Astrocyte of the spinal cord (primary cell): ENCODE measurements at places on chromosomes 7 and 10.

DNA sequence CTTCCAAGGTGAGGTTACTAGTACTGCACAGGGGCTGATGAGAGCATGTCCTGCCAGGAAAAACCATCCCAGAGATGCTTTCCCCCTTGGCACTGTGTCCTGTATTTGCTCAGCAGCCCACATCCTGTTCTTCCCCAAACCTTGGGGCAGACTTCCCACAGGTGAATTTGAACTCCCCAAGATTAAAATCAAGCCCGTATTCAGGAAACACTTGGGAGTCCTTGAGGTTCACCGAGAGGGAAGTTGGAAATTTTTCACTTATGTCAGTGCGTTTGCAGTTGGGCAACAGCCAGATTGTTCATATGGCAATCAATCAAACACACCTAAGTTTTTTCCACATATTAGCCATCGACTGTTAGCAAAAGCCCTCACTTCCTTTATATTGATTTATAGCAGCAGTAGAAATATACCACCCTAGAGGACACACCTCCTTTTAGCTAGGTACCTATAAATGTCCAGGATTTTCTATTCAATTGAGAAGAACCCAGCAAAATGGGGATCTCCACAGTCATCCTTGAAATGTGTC, at the start of gene DMBT1:
Gene DMBT1 (plus strand): TSS at position 476 of the 526 bp plus-strand sequence. CDS start 17 bp downstream, at position 493.
- DNase-seq = no peak

- DNase-seq = peak; percentile 89
Observed at GRCh38 chr7:105493923-105494315, 28.2 kb downstream of the PUS7 start.

DNA sequence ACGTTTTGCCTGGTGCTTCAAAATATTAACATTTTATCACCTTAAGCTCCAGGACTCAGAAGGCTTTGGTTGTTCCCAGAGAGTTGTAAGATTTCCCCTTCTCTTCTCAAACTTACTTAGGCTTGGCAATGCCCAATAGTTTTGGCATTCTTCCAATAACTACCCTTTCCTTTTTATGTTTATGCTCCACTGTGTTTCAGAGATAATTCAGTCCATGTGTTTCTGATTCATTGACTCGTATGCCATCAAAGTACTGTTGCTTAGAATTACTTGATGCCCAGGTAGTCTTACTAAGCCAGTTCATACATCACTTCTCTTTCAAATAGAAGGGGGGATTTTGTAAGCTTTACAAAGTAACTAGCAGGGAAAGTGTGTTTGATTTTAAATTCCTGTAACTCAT, 66.6 kb downstream of the AGMO start:
- no peak for DNase-seq

DNA sequence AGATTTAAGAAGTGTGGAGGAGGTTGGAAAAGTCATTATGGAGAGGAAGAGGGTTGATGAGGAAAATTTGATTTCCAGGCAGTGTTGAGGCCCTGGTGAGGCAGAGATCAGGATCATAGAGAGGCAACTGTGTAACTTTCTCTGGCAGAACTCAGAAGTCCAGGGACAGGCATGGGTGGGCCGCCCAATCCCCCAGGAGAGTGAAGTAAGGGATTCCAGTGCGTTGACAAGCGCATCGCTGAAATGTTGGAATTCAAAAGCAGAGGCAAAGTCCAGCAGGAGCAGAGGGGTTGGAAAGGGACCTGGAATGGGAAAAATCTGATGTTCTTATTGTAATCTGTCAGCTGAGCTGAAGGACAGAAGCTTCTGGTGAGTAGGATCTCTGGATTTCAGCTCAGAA, 207.3 kb downstream of the FAM107B start:
- no peak for DNase-seq

DNA sequence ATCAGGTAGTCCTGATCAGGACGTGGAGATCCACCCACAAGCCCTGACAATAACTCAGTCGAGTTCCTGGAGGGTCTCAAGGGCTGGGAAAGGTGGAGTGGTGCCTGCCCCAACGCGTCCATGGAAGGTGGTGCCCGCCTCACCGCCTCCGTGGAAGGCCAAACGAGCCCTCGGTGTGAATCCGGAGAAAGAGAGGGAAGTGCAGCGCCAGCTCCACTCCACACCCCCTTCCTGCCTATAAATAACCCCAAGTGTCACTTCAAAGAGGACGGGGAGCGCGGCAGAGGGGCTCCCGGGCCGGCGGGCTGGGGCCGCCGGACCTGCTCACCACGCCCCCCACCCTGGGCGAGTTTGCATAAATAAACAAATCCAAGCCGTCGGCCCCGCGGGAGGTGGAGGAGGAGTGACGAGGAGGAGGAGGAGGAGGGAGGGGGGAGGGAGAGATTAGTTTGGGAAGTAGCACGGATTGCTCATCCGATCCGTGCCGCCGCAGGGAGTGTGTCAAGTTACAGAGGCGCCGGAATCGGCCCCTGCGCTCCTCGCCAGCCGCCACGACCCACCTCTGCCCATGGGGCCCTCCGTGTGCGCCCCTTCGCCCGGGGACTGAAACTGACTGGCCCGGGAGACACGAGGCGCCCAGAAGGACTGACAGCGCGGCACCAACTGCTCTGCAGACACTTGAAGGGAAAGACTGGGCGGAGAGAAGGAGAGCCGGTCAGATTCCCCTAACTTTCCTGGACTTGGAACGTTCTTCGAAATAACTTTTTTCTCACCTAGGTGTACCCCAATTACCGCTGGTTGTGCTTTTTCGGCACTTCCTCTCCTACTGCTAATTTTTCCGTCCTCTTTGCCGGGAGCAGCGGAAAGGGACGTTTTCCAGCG, at the start of gene COL13A1:
Gene COL13A1 (plus strand): TSS at position 473 of the 882 bp plus-strand sequence. CDS start 518 bp downstream, outside the sequence.
- peak; percentile 80 for DNase-seq

DNA sequence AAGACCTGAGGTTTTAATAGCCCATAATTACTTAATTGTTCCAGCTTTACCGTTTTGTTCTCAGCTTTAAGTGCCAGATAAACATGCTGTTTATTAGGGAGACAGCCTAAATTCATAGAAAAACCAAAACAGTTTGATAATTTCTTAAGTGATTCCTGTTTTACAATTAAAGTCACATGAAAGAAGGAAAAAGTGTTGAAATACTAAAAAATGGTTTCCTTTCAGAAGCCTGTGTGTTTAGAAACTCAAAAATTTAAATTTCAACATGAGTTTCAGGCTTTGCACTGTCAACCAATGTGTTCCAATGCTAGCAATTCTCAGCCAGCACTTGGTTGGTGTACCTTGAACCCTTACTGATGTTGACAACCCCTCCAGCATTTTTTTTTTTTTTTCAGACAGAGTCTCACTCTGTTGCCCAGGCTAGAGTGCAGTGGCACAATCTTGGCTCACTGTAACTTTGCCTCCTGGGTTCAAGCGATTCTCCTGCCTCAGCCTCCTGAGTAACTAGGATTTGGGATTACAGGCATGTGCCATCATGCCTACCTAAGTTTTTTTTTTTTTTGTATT, 135.3 kb downstream of the ICA1 start:
- DNase-seq = no peak

GRCh38 chr10:74150990-74151878, at the start of gene ADK:
Gene ADK, plus strand, starts transcription at chr10:74151221. Its CDS starts 58 bp downstream, at chr10:74151279.
- DNase-seq = peak; percentile 98

DNA sequence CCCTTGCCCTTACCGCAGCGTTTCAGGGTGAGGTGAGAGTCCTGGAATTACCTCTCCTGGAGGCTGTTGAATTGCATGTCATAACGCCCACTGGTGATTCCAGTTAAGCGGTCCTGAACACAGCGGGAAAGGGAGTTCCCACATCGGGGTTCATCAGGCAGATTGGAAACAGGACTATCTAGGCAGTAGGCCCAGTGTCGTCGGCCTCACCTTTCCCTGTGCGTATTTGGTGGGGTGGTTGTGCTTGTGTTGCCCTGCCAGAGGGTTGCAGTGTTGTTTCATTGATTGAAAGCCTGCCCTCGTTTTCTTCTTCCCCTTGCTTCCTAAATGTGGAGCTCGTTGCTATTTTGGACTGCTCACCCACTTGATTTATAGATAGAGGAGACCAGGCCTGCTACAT, 10.6 kb upstream of the SUN1 start:
- no peak for DNase-seq

- no peak for DNase-seq
Observed at GRCh38 chr10:85900061-85900460, 466.5 kb downstream of the GRID1 start.

- DNase-seq = peak; percentile 74
Observed at GRCh38 chr7:99762680-99763327, 21.2 kb downstream of the CYP3A4 start.

DNA sequence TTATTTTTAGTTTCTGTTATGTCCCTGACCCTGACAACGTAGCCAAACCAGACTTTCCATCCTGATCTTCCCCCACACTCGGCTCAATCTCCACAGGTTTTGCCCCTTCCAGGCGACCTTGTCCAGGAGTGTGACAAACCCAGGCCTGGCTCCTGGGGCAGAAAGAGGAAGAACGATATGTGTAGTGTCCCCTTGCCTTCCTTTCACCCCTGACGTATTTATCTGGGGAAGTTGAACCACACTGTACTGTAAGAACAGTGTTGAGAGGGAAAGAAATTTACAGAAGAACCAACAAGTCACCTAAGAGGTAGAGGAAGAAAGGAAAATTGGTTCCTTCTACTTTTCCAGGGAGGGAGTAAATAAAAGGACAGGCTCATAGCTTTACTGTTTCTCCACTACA, 158.0 kb downstream of the VTI1A start:
- DNase-seq = no peak

DNA sequence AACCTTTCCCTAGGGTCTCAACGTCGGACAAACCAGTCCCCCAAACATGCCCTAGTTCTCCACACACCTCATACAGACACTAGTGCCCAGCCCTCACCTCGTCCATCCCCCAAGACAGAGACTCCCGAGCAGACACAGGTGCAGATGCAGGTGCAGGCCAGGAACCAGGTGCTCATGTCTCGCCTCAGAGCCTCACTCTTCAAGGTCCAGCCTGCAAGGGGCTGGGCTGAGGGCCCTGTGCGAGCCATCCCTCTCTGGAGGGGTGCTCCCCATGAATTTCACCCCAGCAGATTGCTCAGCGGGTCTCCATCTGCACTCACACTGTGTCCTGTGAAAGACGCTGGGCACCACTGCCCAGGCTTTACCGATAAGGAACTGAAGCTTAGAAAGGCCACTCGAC, 36.9 kb upstream of the TUBB8 start:
- DNase-seq = no peak

DNA sequence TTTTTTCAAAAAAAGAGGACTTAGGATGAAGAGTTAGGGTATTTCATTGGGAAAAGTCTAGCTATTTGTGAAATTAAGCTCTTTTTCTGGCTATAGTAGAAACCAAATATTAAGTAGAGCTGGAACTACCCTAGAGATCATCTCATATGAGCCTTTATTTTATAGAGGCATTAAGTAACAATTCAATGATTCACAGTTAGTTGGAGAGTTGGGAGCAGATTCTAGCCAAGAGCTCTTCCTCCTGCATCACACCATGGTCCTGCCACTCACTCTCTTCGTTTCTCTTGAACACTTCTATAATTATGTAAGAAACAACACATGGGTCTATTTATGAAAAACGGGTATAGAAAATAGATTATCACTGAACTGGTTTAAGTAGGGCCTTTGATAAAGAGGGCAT, 76.1 kb upstream of the ANK3 start:
- no peak for DNase-seq

- DNase-seq = no peak
Observed at GRCh38 chr7:141691540-141691939, 10.4 kb downstream of the DENND11 start.

GRCh38 chr10:58431903-58432302, 46.7 kb downstream of the TFAM start:
- peak; percentile 50 for DNase-seq

GRCh38 chr7:105649727-105650381, 68.6 kb upstream of the EFCAB10 start:
- peak; percentile 49 for DNase-seq

GRCh38 chr7:130400120-130400572, 19.9 kb downstream of the CPA1 start:
- DNase-seq = no peak

GRCh38 chr10:114859222-114859621, 37.6 kb downstream of the FHIP2A start:
- DNase-seq = no peak

DNA sequence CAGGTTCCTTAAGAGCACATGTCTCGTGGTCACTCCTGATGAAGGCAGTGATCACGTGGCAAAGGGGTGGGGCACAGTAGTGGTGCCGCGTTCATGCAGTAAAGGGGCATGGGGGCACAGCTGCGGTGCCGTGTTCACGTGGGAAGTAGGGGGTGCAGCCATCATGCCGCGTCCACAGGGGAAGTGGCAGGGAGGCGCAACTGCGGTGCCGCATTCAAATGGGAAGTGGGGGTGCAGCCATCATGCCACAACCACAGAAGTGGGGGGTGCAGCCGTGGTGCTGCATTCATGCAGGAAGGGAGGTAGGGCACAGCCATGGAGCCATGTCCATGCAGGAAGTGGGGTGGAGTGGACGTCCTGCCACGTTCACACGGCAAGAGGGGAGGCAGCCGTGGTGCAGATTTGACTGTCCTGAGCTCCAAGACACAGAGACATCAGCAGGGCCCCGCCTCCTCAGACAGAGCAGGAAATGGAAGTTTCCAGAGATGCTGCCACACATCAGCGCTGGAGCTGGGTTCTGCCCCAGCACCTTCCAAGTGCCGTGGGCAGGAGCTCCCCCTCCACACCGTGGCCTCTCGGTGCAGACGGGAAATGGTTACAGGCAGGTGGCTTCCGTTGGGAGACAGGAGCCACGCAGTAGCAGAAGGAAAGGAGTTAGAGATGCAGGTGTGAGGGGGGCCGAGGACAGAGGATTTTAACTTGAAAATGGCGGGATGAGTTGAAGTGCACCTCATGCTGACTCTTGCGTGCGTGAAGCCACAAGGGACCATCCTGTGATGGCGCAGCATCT, 95.0 kb upstream of the DDC start:
- DNase-seq = no peak

- DNase-seq = peak; percentile 41
Observed at GRCh38 chr7:140674899-140675701, 2.4 kb downstream of the ADCK2 start.

DNA sequence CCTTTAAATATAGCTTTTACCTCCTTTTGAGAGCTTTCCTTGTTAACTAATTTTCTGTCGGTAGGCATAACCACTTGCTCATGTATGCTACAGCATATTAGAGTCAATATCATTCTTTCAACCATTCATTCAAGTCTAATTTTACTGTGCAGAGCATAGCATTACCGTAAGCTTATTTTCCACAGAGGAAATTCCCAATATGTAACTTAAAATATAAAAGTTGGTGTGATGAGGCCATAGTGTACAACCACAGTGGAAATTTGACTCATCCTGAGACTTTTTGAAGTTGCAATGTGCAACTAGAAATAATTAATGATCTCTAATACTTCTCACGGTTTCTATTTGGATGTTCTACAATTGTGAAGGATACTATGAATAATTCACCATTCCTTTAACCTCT, 80.6 kb upstream of the KLF6 start:
- no peak for DNase-seq
